ENCODE measurements at places on chromosomes 3 and 15.

- H3K4me3 ChIP-seq: no peak overlapping the region
- no peak overlapping the region for H3K27ac ChIP-seq
- no peaks in the 10 kb centered on the region for H3K27me3 ChIP-seq
- DNase-seq: no peak
- no peaks in the 10 kb centered on the region for H3K36me3 ChIP-seq
- H3K4me1 ChIP-seq: no peaks in the 10 kb centered on the region
These were observed 54.7 kb upstream of the GK5 start for GRCh38 chr3:142279965-142280590.

- no peak for DNase-seq
- H3K27me3 ChIP-seq: peaks cover 10% of the 10 kb centered on the region
- peaks cover 8% of the 10 kb centered on the region for H3K4me1 ChIP-seq
These were observed 10.9 kb upstream of the FAM107A start for GRCh38 chr3:58588030-58588614.

GRCh38 chr3:45178183-45179023, 32.2 kb upstream of the CDCP1 start:
- H3K4me1 ChIP-seq: no peaks in the 10 kb centered on the region
- no peak overlapping the region for H3K27ac ChIP-seq
- H3K36me3 ChIP-seq: no peaks in the 10 kb centered on the region
- no peaks in the 10 kb centered on the region for H3K27me3 ChIP-seq
- DNase-seq: no peak

GRCh38 chr15:40859206-40859851, 14.7 kb downstream of the RHOV start:
- no peak overlapping the region for H3K27ac ChIP-seq
- no peak overlapping the region for H3K4me3 ChIP-seq
- H3K36me3 ChIP-seq: no peaks in the 10 kb centered on the region
- no peaks in the 10 kb centered on the region for H3K4me1 ChIP-seq

- no peaks in the 10 kb centered on the region for H3K27me3 ChIP-seq
- H3K36me3 ChIP-seq: no peaks in the 10 kb centered on the region
- H3K27ac ChIP-seq: peak overlapping the region; percentile 72
- no peaks in the 10 kb centered on the region for H3K4me1 ChIP-seq
- DNase-seq: no peak
These were observed 503 bp downstream of the HLTF start for GRCh38 chr3:149085828-149086231.

DNA sequence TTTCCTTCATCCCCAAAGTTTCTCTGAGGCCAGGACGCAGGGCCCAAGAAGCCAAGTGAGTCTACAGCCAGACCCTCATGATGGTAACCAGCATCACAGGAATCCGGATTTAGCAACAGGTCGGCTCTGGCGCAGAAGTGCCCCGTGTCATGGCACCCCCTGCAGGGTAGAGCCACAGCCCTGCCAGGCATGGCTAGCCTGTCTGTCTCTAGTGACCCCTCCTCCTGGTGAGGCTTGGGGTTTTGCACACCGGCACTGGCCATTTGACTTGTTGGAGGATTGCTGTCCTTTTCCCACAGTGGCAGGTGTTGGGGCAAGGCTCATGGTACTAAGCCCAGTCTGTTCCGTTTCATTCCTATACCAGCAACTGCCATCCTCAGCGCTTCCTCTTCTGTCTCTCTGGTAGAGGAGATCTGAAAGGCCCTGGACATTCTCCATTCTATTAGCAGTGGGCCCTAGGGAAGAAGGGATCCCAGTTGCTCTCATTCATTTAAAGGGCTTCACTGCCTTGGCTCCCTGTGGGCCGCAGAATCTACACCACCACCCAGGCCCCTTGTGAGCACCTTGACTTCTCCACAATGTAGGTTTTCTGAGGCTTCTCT, 9.4 kb upstream of the CHAC1 start:
- no peak overlapping the region for H3K27ac ChIP-seq
- H3K27me3 ChIP-seq: no peaks in the 10 kb centered on the region
- H3K36me3 ChIP-seq: no peaks in the 10 kb centered on the region
- H3K4me1 ChIP-seq: peaks cover 41% of the 10 kb centered on the region
- DNase-seq: no peak

DNA sequence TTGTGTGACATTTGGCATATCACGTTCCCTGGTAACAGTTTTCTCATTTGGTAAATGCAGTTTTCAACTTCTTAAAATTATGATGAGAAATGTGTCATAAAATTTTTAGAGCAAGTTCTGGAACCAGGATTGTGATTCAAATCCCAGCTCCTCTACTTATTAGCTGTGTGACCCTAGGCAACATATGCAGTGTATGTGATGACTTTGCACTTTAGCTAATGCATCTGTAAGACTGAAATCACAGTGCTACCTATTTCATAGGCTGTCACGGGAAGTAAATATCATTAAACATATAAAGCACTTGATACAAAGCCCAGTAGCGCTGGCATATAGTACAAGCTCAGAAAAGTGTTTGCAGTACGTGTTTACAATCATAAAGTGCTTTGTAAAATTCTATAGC, 419.4 kb downstream of the GRM7 start:
- DNase-seq: no peak
- H3K27ac ChIP-seq: no peak overlapping the region
- H3K27me3 ChIP-seq: no peaks in the 10 kb centered on the region
- no peaks in the 10 kb centered on the region for H3K4me1 ChIP-seq
- no peaks in the 10 kb centered on the region for H3K36me3 ChIP-seq

DNA sequence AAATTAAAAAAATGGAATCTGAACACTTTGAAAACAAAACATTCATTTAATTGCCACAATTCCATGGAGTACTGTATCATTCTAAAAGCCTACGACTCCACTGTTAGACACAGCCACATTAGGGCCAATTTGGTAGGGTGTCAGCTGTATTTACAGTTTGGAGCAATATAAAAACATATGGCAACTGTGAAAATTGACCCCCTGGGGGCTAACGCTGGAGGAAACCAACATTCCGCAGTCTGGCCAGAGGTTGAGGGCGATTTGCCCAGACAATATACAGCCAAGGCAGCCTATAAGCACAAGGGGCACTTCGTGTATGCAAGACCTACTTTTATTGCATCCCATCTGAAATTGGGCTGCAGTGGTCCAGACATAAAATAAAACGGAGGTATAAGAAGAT, 476.5 kb upstream of the WNT5A start:
- H3K36me3 ChIP-seq: no peaks in the 10 kb centered on the region
- no peak overlapping the region for H3K4me3 ChIP-seq
- no peak for DNase-seq
- no peaks in the 10 kb centered on the region for H3K27me3 ChIP-seq
- H3K4me1 ChIP-seq: no peaks in the 10 kb centered on the region

DNA sequence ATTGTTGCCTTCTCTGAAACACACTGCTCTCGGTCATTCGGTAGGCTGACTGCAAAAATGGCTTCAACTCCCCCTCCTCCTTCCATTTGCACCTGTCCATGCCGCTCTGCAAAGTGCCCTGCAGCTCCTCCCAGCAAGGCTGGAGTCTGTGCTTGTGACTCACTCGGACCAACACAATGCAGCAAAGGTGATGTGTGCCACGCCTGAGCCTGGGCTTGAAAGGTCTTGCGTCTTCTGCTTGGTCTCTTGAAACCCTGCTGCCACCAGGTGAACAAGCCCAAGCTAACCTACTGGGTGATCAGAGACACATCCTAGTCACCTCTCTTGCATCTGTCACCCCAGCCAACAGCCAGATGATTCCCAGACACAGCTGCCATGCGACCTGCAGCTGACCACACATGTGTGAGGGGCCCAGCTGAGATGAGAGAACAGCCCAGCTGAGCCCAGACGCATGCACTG, 71.1 kb downstream of the MGLL start:
- no peak overlapping the region for H3K27ac ChIP-seq
- DNase-seq: no peak
- no peaks in the 10 kb centered on the region for H3K27me3 ChIP-seq

DNA sequence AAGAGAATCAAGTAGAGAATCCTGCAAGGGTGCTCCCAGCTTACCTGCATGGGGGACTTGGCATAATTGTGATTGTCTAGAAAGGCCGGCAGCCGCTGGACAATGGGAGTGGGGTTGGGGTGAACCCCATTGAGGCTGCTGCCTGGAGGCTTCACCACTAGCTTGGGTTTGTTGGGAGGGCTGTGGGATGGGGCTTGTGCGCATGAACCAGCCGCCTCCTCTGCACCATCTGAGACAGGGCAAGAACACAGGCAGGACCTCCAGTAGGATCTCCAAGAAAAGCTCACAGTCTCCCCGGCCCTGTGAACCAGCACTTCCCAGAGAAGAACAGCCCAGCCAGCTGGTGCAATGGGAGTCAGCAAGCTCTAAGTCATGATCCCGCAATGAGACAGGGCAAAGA, 39.8 kb downstream of the SEMA3G start:
- no peak for DNase-seq
- H3K27ac ChIP-seq: no peak overlapping the region
- H3K4me1 ChIP-seq: peaks cover 26% of the 10 kb centered on the region
- H3K27me3 ChIP-seq: no peaks in the 10 kb centered on the region

DNA sequence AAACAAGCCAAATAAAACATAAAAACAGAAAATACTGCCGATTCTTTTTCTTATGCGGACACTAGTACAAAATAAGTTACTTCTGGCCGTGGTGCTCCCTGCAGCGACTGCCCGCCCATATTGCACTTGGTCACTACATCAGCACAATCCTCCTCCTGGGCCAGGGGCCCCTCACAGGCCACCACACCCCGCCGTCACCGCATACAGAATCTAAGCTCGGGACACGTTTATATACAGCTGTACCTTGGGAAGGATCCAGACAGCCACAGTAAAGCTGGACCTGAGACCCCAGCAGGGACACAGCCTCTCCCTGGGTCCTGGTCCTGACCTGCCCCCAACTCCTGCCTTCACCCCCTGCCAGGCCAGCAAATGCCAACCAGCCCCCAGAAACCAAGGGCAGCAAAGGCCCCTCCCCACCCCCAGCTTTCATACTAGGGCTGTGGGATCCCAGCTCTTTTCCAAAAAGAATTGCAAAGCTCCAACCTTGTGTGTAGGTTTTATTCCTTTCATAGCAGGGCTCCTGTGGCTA, 12.9 kb upstream of the DNAJB8 start:
- DNase-seq: no peak
- peaks cover 39% of the 10 kb centered on the region for H3K27me3 ChIP-seq
- no peak overlapping the region for H3K4me3 ChIP-seq
- peaks cover 59% of the 10 kb centered on the region for H3K4me1 ChIP-seq
- H3K36me3 ChIP-seq: no peaks in the 10 kb centered on the region
- peak overlapping the region; percentile 79 for H3K27ac ChIP-seq

DNA sequence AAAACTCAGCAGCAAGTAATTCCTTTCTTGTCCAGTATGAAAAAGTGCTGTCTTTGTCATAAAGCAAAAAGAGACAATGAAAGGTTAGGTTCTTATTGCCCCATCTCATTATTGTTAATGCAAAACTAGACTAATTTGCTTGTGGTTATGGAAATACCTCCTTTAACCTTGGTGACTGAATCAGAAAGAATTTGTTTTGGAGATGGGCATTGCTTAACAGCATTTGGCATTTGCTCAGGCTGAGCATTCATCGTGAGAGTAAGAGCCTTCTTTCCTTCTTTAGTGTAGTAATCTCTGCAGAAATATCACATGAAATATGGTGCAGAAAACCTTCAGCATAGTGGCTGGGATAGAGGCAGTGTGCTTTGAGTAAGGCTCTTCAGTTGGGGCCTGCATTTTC, 103.1 kb downstream of the CNTN6 start:
- no peak overlapping the region for H3K4me3 ChIP-seq
- H3K4me1 ChIP-seq: no peaks in the 10 kb centered on the region
- H3K36me3 ChIP-seq: no peaks in the 10 kb centered on the region
- DNase-seq: no peak
- no peaks in the 10 kb centered on the region for H3K27me3 ChIP-seq
- no peak overlapping the region for H3K27ac ChIP-seq

- H3K27me3 ChIP-seq: no peaks in the 10 kb centered on the region
- H3K4me3 ChIP-seq: no peak overlapping the region
- peak overlapping the region; percentile 38 for H3K27ac ChIP-seq
- H3K36me3 ChIP-seq: no peaks in the 10 kb centered on the region
These were observed 104.5 kb upstream of the BFSP2 start for GRCh38 chr3:133295199-133295901.

DNA sequence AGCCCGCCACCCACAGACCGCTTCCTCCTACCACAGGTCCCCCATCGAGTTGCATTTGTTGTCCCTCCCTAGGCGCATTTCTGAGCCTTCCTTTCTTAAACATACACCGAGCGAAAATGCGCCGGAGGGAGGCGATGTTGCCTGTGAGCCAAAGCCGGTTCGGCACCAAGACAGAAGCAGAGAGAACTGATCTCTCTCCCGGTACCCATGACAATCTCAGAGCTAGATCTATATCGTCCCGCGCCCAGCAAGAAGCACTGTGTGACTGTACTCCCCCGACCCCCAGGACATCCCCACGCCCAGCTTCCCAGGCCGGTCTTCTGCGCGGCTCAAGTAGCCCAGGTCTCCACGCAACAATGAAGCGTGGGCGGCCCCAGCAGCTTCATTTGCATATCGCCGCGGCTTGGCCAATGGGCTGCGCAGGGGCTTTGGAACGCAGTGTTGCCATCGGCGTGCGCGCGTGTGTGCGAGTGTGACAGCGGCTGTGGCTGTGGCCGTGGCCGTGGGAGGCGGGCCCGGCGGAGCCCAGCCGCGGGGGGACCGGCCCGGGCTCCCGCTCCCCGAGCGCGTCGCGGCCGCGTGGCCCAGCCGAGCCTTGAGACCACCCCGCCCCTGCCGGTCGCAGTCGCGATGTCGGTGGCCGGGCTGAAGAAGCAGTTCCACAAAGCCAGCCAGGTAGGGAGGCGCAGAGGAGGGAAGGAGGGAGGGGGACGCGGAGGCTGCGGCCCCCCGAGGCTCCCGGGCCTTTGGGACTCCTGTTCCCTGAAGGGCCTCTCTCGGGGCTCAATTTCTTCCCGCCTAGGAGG, at the start of gene SH3GL3:
SH3GL3 (plus strand) TSS at position 438 of the 806 bp plus-strand sequence; CDS start at position 631, 193 bp downstream.
- H3K27me3 ChIP-seq: peaks cover 40% of the 10 kb centered on the region
- peak within 1 kb of the TSS; percentile 51 for H3K4me3 ChIP-seq
- peak; percentile 74 for DNase-seq
- no peak within 1 kb of the TSS for H3K27ac ChIP-seq

DNA sequence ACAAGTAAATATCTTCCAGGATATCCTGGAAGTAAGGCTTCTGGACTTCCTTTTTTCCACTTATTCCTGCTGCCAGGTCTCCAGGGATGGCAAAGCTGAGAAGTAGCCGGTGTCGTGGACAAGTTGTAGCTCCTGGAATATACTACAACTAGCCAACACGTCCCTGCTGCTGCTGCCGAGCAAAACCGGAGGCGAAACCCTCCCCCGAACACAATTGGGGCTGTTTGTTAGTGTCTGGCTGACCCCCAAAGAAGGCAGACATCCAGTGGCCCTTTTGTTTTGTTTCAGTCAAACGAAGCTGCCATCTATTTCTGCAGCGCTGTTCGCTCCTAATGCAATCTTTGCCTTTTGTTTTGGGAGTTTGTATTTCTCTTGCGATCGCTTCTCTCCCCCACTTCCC, 45.3 kb upstream of the EIF5A2 start:
- DNase-seq: no peak
- H3K4me3 ChIP-seq: no peak overlapping the region
- H3K4me1 ChIP-seq: no peaks in the 10 kb centered on the region
- no peaks in the 10 kb centered on the region for H3K27me3 ChIP-seq

GRCh38 chr3:179991883-179992282, 44.9 kb downstream of the PEX5L start:
- H3K27ac ChIP-seq: no peak overlapping the region
- H3K27me3 ChIP-seq: no peaks in the 10 kb centered on the region
- no peaks in the 10 kb centered on the region for H3K4me1 ChIP-seq
- no peak for DNase-seq
- no peak overlapping the region for H3K4me3 ChIP-seq

All from heart right ventricle (tissue), 16 donors.